ENCODE measurements at places on chromosomes 1 and 21.

DNA sequence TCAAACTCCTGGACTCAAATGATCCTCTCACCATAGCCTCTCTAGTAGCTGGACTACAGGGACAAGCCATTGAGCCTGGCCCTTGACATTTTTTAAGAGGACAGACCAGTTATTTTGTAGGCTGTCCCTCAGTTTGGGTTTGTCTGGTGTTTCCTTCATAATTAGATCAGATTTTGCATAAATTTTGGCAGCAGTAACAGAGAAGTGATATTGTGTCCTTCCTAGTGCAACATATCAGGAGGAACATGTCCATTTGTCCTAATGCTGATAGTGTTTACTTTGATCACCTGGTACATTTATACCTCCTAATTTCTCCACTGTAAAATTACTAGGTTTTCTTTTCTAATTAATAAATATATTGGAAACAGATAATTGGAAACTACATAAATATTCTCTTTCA, 5.9 kb upstream of the NID1 start:
- DNase-seq, result no peak

GRCh38 chr1:168609741-168610510, 33.5 kb downstream of the XCL1 start:
- no peak for DNase-seq

GRCh38 chr1:192442736-192443135, 125.9 kb downstream of the RGS21 start:
- no peak for DNase-seq

DNA sequence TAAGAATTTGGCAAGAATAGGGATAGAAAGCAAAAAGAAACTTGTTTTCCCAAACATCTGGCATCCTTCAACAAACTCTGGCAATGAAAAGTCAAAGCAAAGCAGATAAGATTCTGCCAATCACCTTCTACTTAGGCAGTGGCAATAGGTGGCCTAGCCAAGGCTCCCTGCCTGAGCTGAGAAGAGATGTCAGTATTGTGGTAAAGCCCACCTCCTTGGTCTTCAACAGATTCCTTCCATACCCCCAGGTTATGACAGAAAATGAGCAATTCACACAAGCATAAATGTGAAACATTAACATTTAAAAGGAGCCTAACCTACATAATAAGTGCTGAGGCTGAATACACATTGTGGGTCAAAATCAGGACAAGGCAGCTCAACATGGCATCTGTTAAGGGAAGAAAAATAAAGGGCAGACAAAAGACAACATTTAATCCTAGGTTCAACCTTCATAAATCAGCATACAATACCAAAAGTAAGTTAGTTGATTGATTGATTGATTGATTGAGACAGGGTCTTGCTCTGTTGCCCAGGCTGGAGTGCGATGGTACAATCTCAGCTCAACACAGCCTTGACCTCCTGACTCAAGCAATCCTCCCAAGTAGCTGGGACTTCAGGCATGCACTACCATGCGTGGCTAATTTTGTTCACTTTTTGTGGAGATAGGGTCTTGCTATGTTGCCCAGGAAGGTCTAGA, 123.1 kb downstream of the AKT3 start:
- DNase-seq, result no peak

GRCh38 chr1:81617308-81617967, 183.3 kb upstream of the ADGRL2 start:
- peak; percentile 52 for DNase-seq

DNA sequence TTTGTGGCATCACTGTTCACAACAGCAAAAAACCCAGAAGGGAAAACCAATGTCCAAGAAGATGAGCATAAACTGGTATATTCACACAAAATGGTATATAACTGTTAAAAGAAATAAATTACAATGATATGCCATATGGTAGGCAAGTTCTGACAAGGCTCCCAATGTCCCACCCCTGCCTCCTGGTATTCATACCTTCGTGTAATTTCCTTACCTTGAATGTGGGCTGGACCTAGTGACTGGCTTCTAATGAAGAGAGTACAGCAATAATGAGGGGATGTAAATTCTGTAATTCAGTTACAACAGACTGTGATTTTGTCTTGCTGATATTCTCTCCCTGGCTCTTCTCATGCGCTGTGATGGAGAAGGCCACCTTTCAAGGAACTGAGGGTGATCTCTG, 9.3 kb downstream of the ANKRD45 start:
- DNase-seq, result no peak

DNA sequence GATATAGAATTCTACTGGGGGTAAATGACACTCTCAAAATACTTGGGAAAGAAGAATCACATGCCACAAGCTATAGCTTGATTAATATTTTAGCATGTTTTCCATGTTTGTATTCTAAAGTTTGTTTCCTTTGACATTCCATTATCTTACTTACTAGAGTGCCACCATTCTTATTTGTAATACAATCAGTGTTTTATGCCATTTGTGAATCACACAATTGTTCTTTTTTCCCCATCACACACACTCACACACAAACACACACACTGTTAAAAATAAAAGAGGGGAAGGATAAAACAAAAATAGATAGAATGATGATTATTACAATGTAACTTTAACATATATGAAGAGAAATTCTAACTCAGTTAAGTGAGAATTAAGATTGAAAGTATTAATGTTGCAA, 16.0 kb upstream of the TEKT2 start:
- DNase-seq, result no peak

- no peak for DNase-seq
Observed at GRCh38 chr1:93151474-93151873, 28.7 kb downstream of the TMED5 start.

GRCh38 chr1:84944767-84945486, 51.9 kb upstream of the LPAR3 start:
- peak; percentile 92 for DNase-seq

- no peak for DNase-seq
Observed at GRCh38 chr21:33872881-33873515, 42.6 kb downstream of the ATP5PO start.

GRCh38 chr1:115140442-115141144, 51.3 kb upstream of the TSPAN2 start:
- no peak for DNase-seq

GRCh38 chr1:67126111-67126746, 8.5 kb downstream of the C1orf141 start:
- no peak for DNase-seq

DNA sequence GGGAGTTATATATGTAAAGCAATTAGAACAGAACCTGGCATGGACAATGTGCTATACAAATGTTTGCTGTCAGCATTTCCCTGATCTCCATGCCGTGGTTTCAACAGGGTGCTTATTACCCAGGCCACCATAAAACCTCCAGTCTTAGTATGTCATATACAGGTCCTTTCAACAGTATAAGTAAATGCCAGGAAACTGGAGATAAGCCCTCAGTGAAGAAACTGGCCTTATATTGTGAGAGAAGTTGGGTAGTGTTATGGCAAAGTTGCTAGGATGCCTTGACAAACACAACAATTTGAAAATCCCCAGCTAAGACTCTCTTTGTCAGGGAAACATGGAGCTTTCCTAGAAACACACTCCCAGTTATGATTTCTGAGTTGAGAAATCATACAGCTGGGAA, 850.2 kb upstream of the ADAMTS5 start:
- peak; percentile 32 for DNase-seq

DNA sequence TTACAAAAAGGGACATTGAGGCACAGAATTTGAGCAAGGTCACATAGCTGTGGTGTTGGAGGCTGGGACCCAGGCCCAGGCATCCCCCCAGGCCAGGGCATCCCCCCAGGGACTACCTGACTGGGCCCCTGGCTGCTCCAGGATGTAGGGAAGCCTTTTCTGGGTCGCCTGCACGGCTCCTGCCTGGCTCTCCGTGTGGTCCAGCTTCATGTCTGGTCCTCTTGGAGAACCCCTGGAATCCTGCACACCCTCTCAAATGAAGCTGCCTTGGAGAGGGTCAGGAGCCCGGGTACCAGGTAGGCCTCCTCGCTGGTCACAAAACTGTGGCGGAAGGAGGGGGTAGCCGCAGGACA, 919 bp upstream of the CELSR2 start:
- DNase-seq, result no peak

GRCh38 chr1:17135530-17135929, 16.3 kb upstream of the PADI2 start:
- no peak for DNase-seq

- peak; percentile 20 for DNase-seq
Observed at GRCh38 chr1:173669491-173669941, at the start of gene ANKRD45. Gene ANKRD45 (minus strand): TSS chr1:173669851. CDS start chr1:173659418, 10,433 bp downstream.

- no peak for DNase-seq
Observed at GRCh38 chr1:226798427-226799411, 59.6 kb upstream of the ITPKB start.

DNA sequence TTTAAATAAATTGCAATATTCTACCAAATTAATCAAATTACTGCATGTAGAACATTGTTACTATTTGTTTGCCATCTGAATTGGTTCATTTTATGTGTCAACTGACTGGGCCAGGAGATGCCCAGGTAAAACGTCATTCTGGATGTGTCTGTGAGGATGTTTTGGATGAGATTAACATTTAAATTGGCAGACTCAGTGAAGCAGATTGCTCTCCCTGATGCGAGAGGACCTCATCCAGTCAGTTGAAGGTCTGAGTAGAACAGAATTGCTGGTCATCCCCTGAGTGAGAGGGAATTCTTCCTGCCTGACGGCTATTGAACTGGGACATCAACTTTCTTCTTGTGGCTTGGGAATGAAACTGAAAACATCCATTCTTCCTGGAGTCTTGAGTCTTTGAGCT, 122.0 kb upstream of the GREM2 start:
- no peak for DNase-seq

DNA sequence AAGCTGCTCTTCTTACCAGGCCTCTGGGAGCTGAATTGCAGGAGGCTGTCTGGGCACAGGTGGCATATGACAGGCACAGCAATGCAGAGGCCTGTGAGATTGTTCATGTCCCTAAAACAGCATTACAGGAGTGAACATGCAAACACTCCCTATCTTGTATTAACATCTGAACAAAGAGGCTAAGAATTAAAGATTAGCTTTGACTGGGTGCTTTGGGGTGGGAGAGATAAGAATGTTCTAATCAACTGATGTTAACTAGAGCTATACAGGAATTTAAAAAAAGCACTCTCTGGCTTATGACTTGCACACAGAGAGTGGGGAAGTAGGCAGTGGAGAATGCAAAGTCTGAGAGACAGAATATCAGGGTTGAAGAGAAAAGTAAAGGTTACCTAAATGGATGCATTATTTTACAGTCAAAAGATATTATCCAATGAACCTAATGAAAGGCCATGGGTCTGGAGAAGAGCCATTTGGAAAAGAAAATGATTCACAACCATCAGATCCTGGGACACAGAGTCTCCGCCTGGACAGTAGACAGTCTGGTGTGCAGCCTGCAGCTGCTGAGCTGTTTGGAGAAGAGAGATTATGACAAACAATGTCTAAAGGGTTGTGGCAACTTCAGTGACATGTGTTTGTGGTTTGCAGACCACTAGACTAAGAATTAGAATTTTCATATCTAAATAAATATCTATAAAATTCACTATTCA, 20.2 kb downstream of the DPT start:
- DNase-seq, result peak; percentile 66

DNA sequence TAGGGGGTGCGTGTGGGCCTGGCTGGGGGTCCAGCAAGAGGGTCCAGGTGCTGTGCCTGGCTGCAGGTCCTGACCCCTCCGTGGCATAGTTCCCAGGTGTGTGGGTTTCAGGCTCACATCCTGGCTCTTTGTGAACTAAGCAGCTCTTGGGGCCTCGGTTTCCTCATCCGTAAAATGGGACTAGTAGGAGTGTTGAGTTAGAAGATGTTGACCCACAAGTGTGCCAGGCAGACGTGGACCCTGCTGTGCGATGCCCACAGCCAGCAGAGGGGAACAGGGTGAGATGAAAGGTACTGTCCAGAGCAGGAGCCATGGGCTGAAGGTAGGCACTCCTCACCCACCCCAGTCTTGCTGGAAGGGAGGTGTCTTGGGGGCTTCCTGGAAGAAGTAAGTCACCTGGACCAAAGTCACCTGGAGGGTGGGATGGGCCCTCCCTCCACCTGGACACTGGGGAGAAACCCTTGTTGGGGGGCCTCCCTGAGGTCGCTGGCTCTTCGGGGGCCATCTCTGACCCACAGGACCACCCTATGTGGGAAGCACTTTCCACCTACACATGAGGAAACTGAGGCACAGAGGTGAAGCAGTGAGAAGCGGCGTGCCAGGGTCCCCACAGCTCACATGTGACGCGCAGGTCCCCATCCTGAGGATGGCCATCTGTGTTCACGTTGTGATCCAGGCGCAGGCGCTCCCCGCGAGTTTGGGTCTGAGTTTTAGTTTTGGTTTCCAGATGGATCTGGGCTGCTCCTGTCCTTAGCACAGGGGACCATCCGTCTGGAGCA, 1.4 kb downstream of the ARHGEF16 start:
- no peak for DNase-seq

GRCh38 chr1:39214021-39214713, 9.7 kb downstream of the MACF1 start:
- no peak for DNase-seq

DNA sequence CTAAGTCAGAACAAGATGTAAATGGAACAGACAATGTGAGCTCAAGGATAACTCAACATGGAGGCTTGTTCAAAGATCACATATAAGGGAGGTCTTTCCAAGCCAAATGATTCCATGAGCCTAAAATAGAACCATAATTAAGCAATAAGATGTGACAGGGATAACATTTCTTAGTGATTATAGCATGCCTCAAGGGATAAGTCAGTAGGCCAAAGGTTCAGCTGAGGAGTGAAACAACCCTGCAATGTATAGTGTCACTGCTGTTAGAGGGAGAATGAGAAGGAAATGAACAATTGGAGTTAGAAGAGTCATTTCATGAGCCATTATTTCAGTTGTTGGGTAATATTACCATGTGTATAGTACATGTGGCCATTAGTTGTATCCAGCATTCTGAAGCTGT, 25.0 kb downstream of the GORAB start:
- DNase-seq, result no peak

- no peak for DNase-seq
Observed at GRCh38 chr21:28374881-28375280, 617.8 kb downstream of the LTN1 start.

DNA sequence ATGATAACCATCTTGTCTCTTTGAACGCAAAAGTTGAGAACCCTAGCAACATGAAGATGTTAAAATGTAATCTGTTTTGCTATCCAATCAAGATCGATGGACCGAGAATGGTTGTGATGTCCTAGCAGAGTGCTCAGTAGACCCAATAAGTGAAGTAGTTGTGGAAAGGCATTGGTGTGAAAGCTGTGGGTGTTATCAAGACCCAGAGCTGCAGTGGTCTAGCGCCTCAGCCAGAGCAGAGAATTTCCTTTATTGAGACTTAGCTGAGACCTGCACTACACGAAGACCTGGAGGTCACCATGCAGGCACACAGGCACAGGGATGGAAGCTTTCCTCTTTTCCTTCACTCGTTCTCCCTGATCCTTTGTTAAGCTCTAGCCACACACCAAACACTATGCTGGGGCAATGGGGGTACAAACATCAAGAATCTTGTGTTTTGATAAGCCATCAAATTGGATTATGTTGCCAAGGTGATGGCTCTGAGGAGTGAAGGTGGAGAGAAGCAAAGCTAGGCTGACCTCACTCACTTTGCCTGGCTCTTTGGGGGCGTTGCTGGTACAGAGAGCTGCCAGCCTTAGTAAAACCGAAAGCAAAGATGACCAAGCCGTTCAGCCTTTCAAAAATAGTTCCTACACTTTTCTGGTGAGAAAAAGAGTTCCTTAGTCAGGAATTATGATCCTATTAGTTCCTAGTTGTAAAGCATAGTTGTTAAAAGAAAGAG, 24.1 kb downstream of the METTL13 start:
- no peak for DNase-seq

- DNase-seq, result no peak
Observed at GRCh38 chr21:38898422-38899096, 92.8 kb downstream of the ETS2 start.
